AG10803 (cell line): ENCODE measurements at places on chromosomes 2 and 18.

DNA sequence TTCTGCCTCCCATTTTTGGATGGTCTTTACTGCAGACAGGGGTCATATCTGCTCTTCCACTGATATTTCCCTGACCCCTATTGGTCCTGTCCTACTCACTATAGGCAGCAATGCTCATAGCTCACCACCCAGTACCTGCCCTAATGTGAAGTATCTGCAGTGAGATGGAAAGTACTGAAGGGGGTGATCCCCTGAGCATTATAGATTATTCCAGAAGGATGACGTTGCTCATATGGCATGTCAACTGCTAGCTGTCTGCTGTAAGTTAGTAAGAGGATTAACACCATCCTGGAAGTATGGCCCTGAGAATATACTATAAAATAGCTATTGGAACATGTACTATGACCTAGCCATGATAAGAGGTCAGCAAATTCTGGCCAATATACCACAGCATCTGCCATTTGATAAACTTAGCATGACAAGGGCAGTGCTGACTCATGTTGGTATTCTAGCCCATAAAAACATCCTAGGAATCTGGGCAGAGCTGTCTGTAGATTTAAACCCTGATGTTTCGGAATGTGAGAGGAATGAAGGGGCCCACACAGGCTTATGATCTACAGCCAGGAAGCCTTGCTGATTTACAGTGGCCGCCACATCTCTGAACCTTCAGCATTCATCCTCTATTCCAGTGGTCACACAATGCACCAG is 451.4 kb downstream of the TNS1 start:
- peak; percentile 91 for DNase-seq

DNA sequence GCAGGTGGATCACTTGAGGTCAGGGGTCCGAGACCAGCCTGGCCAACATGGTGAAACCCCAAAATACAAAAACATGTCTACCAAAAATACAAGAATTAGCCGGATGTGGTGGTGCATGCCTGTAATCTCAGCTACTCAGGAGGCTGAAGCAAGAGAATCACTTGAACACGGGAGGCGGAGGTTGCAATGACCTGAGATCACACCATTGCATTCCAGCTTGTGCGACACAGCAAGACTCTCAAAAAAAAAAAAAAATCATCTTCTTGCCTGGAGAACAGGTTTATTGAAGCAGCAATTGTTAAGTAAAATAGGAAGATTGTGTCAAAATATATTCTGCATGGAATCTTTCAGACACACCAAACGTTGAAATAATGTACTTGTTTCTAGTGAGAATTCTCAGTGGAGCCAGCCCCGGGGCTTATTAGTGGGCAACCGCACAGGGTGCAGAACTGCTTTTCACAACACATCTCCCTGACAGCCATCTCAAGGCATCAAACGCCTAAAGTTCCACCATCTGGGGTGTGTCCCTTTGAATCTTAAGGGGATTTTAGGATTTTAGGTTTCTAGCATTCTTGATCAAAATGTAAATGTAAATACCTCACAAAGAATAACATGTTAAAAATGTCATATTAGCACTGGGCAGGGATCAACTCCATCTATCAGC is 28.6 kb upstream of the PPP4R1 start:
- DNase-seq, result peak; percentile 42

- DNase-seq, result no peak
Observed at GRCh38 chr2:175461839-175462238, 280.3 kb upstream of the ATP5MC3 start.

DNA sequence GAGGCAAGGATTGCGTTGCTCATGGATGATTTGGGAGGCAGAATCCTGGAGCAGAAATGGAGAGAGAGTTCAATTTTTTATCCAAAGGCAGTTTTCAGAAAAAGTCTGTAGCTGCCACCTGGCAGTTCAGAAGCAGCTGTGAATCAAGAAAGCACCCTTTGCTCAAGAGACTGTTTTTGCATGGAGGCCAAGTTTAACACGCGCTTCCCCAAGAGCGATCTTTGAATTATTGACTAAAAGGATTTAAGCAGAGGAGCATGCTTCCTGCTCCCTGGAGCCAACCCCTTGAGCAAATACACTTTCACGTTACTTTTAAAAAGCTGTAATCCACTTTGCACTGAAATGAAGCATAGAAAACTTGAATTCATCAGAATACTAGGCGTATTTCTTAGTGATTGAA is 252.4 kb downstream of the RNF144A start:
- no peak for DNase-seq

DNA sequence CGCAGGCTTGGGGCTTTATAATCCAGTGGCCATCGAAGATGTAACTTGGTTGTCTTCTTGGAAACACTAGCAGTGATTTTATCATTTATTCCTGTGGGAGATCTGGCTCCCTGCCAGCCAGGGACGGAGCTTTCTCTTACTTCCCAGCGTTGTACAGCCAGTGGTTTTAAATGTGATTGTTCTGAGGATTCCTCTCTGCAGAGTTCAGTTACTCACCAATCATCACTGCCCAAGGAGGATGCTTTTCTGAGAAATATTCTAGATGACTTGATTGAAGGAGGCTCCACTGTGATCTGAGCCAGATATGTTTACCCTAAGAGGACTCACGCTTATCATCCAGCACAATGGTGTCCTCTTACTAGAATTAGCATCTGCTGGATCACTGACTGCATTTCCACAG is 744.3 kb downstream of the RNF144A start:
- no peak for DNase-seq

DNA sequence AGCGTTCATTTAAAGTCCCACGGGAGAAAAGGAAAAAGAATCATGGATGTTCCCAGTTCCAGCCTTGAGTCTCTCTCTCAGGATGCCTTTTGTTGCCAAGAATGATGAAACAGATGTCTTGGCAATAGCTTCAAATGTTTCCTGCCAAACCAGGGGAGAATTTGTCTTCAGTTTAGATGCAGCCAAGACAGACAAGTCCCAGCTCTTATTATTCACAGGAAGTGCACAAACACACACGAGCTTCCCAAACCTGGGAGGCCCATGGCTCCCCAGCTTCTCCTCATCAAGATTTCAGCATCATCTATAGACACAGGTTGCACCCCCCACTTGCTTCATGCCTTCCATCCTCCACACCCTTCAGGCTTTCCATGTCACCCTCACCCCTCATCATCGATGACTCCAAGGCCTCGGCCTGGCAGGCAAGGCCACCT is 45.9 kb downstream of the HS1BP3 start:
- peak; percentile 95 for DNase-seq

- DNase-seq, result no peak
Observed at GRCh38 chr2:10650761-10651160, 39.0 kb downstream of the NOL10 start.

DNA sequence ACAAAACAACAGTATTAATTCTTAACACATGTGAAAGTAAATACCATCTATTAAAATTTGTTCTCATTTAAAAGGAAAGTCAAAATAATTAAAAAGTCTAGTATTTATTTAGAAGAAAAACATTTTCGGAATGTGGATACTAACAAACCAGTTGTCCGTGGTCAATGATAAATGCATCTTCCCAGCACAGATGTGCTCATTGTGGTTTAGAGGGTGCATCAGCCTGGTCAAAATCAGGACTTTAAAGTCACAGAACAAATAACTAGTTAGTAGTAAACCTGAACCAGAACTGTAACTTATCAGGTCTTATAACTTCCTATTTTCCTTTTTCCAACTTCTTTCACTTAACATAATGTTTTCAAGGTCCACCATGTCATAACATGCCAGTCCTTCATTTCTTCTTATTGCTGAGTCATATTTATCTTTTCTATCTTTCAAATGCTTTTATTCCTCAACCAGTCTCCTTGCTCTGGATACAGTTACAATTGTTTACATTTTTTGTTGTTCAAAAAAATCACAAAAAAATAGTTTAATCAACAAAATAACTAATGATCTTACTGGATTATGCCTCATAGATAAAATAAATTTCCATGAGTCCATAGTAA is 55.8 kb downstream of the ID2 start:
- peak; percentile 78 for DNase-seq

DNA sequence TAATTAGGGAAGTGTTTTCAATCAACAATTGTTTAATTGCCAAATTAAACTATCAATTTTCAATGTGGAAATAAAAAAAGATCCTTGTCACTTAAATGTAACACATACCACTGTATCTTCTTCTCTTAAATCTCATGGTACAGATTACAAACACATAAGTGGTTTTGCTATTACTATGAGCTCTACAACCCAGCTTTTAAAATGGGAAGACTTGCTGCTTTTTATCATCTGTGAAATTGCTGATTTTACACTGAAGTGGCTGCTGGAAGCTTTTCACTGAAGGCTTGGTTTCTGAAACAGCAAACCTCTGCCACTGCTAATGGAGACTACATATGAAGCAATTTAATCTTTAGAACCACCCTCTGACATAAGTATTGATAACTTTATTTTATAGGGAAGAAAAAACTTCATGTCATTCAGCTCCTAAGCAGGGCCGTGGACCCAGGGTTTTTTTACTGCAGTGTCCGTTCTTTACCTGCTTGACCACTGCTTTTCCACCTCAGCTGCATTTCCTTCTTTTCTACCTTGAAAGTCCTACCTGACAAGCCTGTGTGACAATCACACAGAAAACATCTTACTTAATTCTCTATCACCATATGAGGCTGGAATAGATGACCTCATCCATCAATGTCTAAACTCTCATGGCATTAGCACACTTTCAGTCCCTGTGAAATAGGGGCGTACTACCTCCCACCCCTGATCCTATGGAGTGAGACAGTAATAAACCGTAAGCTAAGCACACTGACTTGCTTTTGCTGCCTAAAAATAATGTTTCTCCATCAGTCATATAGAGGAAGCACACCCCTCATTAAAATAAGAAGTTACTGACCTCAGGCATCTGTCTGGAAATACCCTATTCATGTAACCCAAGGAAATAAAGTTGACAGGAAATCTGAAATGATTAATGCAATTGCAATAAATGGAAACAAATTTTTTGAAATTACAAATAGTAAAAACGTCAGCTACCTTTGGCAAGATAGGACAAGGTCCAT is 19.2 kb upstream of the SLC8A1 start:
- DNase-seq, result no peak

- no peak for DNase-seq
Observed at GRCh38 chr2:149421791-149422190, 91.4 kb downstream of the LYPD6 start.

- DNase-seq, result peak; percentile 86
Observed at GRCh38 chr2:24721470-24721869, 71.7 kb downstream of the PTRHD1 start.

GRCh38 chr2:235170536-235171521 is 219.0 kb downstream of the SH3BP4 start:
- peak; percentile 90 for DNase-seq

- no peak for DNase-seq
Observed at GRCh38 chr18:39938676-39939608, 2016.1 kb upstream of the PIK3C3 start.

DNA sequence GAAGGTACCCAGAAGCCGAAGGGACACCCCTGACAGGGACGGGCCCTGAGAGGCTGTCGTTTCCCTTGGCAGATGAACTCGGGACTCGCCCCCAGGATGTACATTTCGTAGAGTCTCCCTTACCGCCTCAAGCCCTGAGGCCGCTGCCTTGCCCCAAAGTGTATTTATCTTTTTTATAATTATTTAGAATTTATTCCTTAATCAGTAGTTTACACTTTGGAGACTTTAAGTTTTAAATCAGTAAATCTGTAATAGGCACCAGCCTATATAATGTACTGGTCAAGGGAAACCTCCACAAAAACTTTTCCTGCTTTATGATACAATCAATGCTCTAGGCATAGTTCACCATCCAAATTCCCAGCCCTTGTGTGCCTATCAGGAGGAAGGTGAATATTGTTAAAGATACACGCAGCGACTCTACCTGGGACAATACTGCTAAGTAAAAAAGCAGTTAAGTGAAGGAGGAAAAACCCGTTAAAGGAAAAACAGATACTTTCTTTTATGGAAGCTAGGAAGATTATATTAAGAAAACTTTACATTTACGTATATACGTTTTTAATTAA is 848 bp downstream of the VRK2 start:
- no peak for DNase-seq

DNA sequence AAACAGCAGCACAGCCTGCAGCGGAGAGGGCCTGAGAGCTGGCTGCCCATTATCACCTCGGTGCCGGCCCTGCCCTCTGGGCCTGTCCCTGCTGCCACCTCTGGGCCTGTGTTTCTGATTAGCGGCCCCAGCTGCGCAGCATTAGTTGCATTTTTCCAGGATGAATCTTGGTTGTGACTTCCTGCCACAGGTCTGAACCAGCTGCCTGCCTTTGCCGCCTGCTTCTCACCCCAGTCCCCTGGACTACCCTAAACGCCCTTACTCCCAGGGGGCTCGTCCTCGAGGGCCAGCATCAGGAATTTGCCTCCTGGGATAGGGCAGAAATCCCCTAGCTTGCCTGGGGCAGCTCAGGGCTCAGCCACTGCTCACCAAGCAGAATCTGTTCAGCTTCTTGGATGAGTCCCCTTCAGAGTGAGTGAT is 342.8 kb downstream of the DYSF start:
- peak; percentile 85 for DNase-seq

- no peak for DNase-seq
Observed at GRCh38 chr18:6659963-6660725, 69.4 kb upstream of the ARHGAP28 start.

DNA sequence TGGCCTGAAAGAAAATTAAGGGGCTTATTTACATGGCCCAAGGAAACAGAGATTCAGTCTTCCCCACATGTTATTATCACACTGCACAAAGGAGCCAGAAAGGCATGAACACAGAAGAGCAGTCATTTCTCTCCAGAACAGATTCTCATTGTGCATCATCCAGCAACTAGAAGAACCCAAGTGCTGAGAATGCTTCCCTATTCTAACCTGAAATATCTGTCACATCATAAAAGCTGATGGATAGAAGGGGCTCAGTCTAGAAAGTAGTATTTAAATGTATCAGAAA is 145.8 kb downstream of the TMEM163 start:
- no peak for DNase-seq
